ENCODE measurements at places on chromosomes 5 and 9.

DNA sequence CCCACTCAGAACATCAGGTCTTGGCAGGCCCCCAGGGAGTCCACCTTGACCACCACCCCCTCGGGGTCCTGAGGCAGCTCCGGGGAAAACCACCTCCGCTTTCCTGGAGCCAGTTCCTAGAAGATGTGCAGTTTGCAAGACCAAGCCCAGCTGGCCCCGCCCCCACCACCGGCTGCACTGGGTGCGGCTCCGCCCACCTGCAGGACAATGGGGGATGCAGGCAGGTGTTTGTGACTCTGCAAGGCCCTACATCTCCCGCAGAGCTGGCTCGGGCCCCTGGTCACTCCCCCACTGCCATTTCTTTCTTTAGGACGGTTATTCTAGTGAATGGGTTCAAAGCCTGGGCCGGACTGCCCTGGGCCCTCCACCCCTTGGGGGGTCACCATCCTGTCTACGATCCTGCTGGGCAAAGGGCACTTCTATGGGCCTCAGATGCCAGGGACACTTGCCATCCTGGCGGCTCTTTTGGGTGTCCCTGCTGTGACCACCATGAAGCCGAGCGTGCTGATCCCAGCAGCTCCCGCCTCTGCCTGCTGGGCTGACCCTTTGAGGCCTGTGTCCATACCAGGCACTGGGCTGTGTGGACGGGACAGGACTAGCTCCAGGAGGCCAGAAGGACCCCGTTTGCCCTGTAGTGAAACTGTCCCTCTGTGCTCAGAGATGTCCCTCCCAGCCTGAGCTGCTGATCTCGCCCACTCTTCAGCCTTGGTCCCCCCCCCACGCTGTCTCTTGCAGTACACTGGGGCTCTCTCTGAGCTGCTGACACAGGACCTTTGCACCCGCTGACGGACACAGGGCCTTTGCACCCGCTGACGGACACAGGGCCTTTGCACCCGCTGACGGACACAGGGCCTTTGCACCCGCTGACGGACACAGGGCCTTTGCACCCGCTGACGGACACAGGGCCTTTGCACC lies 5.9 kb upstream of the NACC2 start:
- DNase-seq, result no peak

DNA sequence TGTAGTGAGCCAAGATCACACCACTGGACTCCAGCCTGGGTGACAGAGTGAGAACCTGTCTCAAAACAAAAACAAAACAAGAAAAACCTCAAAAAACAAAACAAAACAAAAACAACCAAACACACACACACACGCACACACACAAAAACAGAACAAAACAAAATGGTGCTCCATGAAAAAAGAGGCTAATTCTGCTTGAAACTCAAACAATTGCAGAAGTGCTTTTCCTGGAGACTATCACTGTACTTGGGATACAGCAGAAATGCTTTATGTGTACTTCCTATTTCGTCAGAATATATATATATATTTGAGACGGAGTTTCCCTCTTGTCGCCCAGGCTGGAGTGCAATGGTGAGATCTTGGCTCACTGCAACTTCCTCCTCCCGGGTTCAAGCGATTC lies 49.9 kb upstream of the HSPA9 start:
- DNase-seq, result no peak

GRCh38 chr5:177428574-177429217 lies 2.2 kb downstream of the GRK6 start:
- no peak for DNase-seq

GRCh38 chr5:79695526-79695925 lies 5.9 kb downstream of the CMYA5 start:
- no peak for DNase-seq

- DNase-seq, result no peak
These were observed 273.3 kb downstream of the BNC2 start for GRCh38 chr9:16597136-16597535.

DNA sequence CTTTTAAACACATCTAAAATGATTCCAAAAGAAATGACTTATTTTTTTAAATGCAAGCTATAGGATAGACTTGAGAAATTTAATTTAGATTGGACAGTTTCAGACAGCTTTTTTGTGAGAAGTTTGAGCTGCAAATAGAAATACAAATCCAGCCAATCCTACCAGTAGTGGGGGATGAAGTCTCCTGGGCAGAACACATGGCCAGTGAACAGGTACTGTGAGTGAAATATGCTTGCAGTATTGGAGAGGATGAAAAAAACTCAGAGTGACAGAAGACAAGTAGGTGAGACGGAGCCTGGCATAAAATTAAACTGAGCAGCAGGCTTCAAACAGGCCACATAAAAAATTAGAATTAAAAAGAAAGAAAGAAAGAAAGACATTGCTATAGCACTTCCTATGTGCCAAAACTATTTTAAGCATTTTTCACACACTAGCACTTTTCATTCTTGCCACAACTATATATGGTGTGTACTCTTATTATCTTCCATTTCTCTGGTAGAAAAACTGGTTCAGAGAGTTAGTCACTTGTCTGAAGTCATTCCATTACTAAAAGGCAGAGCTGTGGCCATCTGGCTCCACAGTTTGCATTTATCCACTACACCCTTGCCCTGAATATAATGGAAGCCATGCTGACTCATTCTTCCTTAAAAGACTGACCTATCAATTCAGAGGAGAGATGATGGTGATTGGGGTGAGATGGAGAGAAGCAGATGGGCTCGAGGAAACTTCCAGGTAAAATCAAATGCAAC lies 310.2 kb upstream of the CTNND2 start:
- DNase-seq, result no peak

DNA sequence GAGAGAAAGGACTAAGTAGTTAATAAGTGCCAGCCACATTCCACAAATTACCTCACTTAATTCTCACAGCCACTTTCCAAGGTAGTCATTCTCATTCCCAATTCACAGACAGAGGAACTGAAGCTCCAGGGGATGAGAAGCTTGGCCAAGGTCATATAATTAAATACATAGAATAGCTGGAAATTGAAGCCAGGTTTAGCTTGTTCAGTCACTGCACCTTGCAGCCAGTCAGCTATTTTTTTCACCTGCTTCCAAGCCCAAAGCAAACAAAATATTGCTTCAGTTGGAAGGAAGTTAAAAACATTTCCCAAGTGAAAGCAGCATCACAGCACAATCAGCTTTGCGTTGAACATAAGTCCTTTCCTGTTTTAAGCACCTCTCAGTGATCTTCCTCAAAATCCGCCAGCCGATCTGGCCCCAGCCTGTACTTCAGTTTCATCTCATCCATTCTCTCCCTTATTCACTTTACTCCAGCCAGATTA lies 4.8 kb downstream of the ALDH1A1 start:
- no peak for DNase-seq

DNA sequence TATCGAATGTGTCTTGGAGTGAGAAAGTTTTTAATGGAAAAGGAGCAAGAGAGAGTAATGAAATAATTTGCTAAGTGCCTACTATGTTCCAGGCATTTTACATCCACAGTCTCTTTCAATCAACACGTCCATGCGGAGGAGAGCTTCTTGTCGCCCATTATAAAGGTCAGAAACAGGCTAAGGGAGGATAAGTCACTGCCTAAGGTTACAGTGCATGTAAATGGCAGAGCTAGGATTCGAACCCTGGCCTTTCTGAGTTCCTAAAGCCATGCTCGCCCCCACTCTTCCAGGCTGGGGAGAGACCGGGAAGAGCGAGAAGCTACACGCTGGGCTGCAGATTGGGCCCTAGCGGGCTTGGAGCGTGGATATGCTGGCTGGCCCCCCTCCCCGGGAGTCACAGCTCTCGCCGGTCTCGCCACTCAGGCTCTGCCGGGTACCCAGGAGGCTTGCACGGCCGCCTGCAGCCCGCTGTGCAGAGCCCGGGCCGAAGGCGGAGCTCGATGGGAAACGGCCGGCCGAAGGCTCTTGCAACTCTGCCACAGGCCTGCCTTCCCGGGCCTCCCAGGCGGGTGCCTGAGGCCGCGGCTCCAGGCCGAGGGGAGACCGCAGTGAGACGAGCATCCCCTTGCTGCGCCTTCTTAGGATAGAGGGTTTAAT lies 775 bp upstream of the LHX2 start:
- peak; percentile 30 for DNase-seq
